ENCODE measurements at places on chromosomes 2 and 18.
A peak's percentile ranks its signal among the peaks of the same experiment; 100 is the strongest.

DNA sequence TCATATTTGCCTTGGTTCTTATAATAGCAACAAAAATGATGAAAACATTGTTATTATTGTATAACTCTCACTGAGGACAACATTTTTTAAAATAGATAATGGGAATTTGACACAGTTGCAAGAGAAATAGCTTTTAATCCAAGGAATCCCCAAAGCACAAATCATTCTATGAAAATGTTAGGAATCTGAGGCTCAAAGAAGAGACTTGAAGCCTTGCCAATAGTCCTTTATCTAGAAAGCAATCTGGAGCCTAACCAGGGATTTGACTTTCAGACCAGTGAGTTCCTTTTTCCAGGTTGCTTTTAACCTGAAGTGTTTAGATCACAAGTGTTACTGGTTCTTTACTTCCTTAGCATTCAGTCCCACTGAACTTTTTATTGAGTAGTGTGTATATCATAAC lies 574.5 kb upstream of the ZEB2 start:
- no peak for DNase-seq

GRCh38 chr2:75627902-75628504 lies 18.6 kb upstream of the MRPL19 start:
- DNase-seq = peak; percentile 73

- DNase-seq = no peak
These were observed at the start of gene NCKAP5 for GRCh38 chr2:133568172-133568571. TSS of gene NCKAP5 (minus strand) at chr2:133568463. CDS start at chr2:133517526, 50,937 bp downstream.

DNA sequence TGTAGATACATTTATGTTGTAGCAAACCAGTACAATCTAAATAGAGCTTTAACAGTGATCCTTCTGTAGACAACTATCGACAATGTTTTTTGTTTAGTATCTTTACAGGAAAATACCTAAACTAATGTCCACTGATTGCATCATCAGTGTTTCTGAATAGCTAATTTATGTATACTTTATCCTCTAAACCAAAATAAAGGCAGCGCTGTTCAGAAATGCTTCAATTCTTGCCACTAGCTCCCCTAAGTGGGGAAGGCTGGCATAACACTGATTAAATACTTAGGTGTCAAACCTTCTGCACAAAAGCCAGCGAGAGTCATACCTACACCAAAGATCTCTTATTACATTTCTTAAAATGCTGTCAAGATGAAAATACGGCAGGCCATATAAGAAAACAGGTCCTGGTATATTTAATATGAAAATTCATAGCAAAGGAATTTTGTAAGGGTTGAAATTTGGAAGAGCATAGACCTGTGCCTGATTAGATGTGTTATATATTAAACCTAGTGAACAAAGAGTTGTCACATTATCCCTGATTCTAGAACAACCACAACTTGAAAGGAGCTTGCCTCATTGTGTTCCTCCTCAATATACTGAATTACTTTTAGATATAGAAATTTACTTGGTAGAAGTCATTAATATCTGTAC lies 1693.4 kb upstream of the SLC39A10 start:
- peak; percentile 40 for DNase-seq
